ENCODE measurements at places on chromosomes 13 and 19. TPM values are rescaled to one million over a fixed set of nuclear protein-coding genes. Genes with fewer than 3 reads are reported as not detected.

- DNase-seq = no peak
Measured at GRCh38 chr19:690203-690602, 5.0 kb downstream of the PRSS57 start.

GRCh38 chr19:7447648-7448047 lies 41.2 kb downstream of the PEX11G start:
- DNase-seq = no peak

GRCh38 chr19:42028304-42029216 lies 34.5 kb upstream of the ATP1A3 start:
- peak; percentile 65 for DNase-seq

- no peak for DNase-seq
Measured at GRCh38 chr13:83153848-83154247, 728.4 kb downstream of the SLITRK1 start.

GRCh38 chr19:33679696-33680095 lies 57.9 kb downstream of the CHST8 start:
- no peak for DNase-seq

GRCh38 chr13:99064624-99065234 lies 86.9 kb upstream of the DOCK9 start:
- no peak for DNase-seq

DNA sequence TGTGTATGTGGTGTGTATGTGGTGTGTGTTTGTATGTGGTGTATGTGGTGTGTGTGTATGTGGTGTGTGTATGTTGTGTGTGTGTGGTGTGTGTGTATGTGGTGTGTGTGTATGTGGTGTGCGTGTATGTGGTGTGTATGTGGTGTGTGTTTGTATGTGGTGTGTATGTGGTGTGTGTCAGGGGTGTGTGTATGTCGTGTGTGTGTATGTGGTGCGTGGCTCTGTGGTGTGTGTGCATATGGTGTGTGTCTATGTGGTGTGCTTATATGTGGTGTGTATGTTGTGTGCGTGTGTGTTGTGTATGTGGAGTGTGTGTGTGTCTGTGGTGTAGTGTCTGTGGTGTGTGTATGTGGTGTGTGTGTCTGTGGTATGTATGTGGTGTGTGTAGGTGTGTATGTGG lies 62.5 kb upstream of the MEDAG start:
- DNase-seq = no peak

DNA sequence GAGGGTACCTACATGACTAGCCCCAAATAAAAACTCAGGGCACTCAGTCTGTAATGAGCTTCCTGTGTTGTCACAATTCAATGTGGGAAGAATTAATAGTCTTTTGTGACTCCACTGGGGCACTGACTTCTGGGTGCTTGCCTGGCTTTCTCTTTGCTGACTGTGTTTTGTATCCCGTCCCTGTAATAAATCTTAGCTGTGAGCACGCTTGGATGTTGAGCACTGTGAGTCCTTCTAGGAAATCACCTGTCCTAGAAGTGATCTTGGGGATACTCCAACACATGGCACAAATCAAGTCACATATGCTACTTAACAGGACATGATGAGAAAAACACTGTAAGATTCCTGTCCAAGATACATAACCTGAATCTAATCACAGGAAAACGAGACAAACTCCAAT lies 83.0 kb downstream of the USP12 start:
- DNase-seq = no peak

GRCh38 chr13:25538276-25538675 lies 166.5 kb downstream of the ATP8A2 start:
- DNase-seq = no peak

DNA sequence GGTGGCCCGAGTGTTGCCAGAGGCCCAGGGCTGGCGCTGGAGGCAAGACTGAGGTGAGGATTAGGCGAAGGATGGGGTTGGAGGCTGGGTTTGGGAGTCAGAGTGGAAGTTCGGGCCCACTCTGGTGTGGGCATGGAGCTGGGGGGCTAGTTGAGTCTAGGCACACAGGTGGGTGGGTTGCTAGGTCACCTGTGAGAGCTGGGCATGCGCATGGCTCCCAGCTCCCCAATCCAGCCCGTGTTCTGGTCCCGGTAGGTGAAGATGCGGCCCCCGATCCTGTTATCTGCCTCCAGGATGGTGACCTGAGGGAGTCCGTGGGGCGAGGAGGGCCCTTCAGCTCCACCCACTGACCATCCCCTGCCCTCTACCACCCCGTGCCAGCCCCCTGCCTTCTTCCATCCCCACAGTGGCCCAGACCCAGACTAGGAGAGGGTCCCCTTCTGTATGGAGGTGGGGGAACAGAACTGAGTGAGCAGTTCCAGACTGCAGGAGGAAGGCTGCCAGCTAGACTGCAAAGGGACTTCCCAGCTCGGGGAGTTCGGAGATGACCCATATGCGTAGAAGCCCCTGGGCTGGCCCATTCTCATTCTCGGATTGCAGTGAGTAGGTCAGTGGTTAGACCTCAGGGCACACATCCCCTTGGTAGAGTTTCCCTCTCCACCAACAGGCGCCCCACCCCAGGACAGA lies 1.7 kb downstream of the IL4I1 start:
- DNase-seq = peak; percentile 76

GRCh38 chr19:15555021-15555420 lies 46.7 kb downstream of the CYP4F22 start:
- no peak for DNase-seq

GRCh38 chr13:84651288-84651687 lies 769.0 kb upstream of the SLITRK1 start:
- no peak for DNase-seq

GRCh38 chr13:39874331-39875053 lies 219.0 kb downstream of the COG6 start:
- no peak for DNase-seq

DNA sequence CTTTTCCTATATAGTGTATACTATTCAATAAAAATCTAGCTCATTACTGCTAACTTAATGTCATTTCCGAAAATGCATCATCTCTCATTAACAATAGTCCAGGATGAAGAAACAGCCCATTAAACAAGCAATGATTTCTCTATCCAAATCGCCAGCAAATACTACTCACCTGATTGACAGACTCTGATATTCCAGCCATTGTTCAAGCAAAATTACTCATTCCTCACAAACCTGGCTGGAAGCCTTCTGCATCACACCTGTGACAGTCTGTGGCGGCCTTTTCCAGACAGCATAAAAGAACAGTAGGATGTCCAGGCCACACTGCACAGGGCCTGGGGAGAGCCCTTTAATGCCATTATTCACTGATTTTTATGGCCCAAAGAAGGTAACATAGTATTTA lies 115.9 kb downstream of the ABCC4 start:
- DNase-seq = no peak

DNA sequence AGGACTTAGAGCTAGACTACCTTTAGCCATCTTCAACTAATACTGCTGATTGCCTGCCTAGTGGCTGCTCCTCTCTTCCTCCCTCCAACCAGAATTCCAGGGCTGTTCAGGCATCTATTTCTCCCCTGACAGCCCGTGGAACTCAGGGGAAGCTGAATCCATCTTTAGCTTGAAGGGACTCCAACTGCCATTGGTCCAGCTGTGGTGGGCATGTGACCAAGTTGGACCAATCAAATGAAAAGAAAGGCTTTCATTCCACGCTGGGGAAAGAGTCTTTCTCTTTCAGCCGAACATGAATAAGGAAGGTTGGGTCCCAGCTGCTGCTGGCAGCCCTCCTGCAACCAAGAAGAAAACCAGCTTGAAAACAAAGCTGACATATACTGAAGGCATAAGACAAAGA lies 168.5 kb upstream of the OBI1 start:
- DNase-seq = no peak

DNA sequence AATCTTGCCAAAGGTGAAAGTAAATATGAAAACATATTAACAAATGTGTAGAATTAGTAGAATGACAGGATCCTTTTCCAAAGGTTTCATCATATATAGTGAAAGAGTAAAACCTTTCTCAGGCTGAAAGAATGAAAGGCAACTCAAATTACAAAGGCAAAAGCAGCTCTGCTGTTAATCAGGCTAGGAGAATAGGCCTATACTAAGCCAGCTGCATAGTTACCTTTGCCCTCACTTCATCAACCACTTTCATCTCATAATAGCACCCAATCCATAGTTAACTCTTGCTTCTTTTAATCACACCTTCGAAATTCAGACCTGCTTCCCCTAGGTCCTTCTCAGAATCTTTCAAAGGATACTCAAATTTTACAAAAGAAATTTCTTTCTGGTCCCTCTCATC lies 1167.6 kb upstream of the ATXN8OS start:
- DNase-seq = no peak

DNA sequence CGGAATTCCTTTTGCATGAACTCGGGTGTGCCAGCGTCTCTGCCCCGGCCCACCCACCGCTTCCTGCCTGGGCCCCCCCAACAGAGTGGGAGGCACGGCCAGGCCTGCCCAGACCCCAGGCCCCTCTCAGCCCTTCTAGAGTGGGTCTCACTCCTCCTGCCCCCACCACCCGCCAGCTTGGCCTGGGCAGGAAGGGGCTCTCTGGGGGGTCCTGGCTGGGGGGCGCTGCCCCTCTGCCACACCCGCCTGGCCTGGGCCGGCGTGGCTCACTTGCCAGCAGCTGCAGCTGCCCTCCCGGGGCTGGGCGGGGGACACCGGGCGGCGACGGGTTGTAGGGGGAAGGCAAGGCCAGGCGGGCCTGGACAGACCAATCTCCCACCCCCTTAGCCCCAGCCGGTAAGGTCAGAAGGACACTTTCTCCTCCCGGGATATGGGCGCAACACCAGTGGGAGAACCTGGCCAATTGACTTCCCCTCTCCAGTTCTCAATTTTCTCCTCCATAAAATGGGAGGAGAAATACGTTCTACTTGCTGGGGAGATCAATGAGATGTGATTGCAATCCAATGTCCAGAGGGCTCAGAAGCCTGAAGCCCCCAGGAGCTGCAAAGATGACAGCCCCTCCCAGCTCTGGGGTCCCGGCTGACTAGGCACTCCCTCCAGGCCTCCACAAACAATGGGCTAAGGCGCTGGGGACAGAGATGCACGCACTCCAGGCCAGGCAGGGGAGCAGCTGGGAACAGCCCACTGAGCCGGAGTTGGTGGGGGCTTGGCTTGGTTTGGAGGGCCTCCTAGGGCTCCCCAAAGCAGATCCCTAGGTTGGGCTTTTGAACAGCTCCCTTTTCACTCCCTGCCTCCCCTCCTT lies 2.4 kb downstream of the CRLF1 start:
- DNase-seq = no peak

- no peak for DNase-seq
Measured at GRCh38 chr13:47175172-47175866, 278.5 kb upstream of the HTR2A start.

DNA sequence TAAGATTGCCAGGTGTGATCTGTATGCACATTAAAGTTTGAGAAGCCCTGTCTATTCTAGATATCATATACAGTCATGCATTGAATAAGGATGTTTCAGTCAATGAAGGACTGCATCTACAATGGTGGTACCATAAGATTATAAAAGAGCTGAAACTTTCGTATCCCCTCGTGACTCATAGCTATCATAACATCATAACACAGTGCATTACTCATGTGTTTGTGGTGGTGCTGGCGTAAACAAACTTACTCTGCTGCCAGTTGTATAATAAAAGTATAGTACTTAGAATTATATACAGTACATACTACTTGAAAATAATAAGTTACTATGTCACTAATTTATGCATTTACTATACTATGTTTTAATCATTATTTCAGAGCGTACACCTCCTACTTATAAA lies 489.3 kb downstream of the GPC6 start:
- no peak for DNase-seq

DNA sequence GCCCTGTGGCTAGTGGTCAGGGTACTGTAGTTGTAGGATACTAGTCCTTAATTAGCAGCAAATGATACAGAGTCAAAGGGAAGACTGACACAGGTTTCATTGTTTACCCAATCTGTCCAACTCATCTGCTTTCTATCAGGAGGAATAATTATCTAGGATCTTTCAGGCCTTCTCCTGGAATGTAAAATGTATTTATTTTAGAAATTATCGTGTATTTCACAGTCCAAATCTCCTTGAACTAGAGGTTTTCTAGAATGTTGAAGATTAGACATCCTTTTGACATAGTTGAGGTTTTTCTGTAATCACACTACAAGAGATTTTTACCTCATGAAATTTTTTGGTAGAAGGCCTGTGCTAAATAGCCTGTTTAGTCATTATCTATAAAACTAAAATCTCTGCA lies 1694.8 kb upstream of the PCDH20 start:
- DNase-seq = no peak

GRCh38 chr19:45096700-45097099 lies 3.7 kb downstream of the PPP1R37 start:
- DNase-seq = no peak

ZIC5 gene
- not detected for total RNA-seq

TMEM221 gene
- total RNA-seq = not detected

TMC4 gene
- total RNA-seq = 0.24 TPM

THOP1 gene
- 101 TPM for total RNA-seq

SULT2A1 gene
- total RNA-seq = not detected

TINCR gene
- total RNA-seq = 0.91 TPM

HIPK4 gene
- not detected for total RNA-seq

PEAK3 gene
- total RNA-seq = not detected

RFXAP gene
- 20.2 TPM for total RNA-seq

SIGLECL1 gene
- total RNA-seq = not detected

ALKBH7 gene
- 60.5 TPM for total RNA-seq

STK24 gene
- 175 TPM for total RNA-seq

GRK1 gene
- total RNA-seq = 0.22 TPM

SLC25A41 gene
- 0.16 TPM for total RNA-seq
